ENCODE measurements at places on chromosomes 13 and 19.

GRCh38 chr13:22960827-22961226 lies 220.0 kb upstream of the SGCG start:
- DNase-seq, result no peak

DNA sequence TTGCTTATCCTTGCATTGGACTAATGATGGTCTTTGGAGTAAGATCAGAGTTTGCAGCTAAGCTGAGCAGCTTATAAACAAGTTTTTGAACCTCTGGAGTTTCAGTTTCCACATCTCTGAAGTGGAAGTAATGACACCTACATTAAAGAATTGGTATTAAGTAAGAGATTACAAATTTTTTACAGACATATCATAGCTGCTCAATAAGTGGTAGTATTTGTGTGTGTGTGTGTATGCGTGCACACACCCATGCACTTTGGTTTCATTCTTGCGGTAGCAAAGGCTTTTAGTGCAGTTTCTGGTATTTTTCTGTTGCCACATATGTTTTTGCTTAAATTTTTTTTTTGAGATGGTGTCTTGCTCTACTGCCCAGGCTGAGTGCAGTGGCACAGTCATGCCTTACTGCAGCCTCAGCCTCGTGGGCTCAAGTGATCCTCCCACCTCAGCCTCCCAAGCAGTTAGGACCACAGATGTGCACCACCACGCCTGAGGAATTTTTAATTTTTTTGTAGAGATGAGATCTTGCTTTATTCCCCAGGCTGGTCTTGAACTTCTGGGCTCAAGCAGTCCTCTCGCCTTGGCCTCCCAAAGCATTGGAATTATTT lies 4.5 kb downstream of the NAA16 start:
- DNase-seq, result no peak

GRCh38 chr13:113028336-113029060 lies 59.5 kb downstream of the MCF2L start:
- DNase-seq, result no peak

DNA sequence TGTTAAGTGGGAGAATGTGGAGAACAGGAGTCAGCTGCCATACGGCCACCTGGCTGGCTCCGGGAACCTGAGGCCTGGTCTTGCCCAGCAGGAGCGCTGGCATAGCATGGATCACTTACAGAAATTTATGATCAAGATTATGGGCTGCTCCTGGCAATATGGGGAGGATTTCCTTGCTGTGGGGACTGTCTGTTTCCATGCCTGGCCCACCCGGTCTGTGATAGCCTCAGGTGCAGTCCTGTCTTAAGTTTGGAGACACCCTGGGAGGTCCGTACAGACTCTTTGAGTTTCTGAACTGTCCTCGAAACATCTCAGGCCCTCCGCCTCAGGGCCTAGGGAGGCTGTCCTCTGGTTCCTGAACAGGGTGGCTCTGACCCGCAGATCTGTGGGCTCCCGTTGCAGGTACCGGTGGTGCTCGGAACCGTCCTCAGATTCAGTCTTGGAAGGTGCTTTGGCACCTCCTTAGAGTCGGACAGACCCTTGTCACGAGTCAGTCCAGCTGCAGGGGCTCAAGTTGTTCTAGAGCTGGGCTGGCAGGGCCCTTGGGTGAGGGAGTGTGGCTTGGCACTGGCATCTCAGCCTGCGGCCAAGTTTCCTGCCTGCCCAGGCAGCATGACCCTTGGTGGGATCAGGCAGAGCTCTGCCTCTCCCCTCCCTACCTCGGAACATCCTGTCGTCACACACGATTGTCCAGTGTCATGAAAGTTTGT lies 4.9 kb downstream of the TFDP1 start:
- peak; percentile 2 for DNase-seq

- no peak for DNase-seq
Measured at GRCh38 chr13:60733933-60734332, 336.9 kb downstream of the TDRD3 start.

- no peak for DNase-seq
Measured at GRCh38 chr19:23587546-23587945, 99.5 kb downstream of the ZNF675 start.

DNA sequence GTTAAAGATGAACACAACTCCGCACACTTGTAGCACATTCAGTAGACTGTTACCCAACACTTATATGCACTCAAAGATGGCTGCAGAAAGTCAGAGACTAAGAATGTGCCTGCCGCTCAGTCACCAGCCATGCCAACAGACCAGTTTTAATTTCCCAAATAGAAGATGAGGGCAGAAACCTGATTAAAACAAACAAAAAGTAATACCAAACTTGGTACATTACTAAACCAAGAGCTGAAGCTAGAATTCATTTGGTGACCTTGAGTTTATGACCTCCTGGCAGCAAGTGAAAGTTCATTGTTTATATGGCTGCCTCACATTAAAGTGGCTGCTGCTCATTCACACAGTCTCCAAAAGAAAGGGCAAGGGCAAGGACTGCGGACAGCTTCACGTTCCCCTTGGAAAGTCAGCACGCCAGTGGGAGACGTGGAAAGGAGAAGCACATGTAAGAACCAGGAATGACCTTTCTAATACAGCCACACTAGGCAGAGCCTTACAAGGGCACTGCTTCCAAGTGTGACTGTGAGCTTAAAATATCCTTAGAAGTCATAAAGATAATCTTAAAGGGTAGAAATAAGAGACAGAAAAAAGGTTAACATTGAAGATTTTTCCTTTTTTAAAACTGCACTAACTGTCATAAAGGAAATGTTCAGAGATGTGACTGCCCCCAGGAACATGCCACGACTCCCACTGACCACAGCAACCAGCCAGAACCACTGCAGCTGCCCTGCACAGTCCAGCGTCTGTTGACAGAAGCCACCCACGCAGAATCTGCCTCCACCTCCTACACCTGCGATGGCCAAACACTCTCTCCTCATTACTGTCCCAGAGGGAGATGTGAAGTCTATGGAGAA lies 73.5 kb downstream of the STK24 start:
- DNase-seq, result no peak

DNA sequence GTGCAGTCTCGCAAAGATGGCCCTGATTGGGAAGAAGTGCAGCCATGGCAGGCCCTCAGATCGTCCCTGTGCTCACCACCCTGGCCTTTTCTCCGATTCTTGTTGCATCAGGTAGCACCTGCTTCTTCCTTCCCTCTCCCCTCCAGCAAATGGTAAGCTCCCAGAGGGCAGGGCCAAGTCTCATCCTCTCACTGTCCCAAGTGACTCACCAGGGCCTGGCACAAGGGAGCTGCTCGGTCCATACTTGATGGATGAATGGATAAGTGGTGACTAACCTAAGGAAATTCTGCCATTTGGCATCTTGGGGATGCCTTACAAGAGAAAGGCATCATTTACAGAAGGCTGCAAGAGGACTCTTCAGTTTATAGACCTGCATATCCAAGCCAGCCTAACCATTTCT lies 84.9 kb downstream of the ZIC5 start:
- no peak for DNase-seq

DNA sequence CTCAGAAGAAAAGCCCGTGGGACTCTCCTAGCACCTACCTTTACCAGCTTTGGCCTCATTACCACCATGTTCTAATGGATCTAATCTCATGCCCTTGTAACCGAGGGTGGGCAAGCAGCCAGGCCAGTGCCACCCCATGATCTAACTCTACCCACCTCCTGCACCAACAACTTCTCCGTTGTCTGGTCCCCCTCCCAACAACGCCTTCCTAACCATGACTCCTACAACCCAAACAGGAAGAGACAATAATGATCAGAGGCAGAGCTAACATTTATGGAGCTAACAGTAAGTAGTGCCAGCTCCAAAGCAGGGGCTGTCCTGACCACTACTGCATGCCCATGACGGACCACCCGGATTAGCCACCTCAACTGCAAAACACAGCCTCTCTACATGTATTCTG lies 3.5 kb downstream of the USP12 start:
- DNase-seq, result no peak

DNA sequence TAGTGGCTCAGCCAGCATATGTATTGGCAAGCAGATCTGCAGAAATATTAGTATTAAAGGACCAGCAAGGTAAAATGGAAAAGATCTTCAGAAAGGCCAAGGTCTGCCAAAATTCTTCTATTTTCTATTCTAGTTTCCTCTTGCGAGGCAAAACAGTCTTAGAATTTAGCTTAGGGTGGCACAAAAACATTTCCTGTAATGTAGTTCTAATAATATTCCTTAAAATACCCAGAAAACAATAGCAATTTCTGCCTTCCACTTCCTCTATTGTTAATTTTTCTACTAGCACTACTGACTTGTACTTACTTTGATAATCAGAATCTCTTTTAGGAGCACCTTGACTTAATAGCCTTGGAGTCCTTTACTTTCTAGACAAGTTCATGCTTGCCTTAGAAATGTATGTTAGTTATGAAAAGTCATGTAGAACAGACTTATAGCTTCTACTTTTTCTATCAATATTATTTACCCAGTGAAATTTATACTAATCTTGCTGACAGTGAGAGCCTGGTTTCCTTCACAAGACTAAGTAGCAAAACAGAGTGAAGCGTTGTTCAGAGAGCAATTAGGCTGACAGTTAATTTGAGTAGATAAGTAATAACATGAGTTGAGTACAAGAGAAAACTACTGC lies 23.9 kb upstream of the LPAR6 start:
- no peak for DNase-seq

Measured in transverse colon (tissue), 4 donors.